ENCODE measurements at places on chromosomes 1 and 21. TPM values are rescaled to one million over a fixed set of nuclear protein-coding genes. Genes with fewer than 3 reads are reported as not detected.

Gene SYT14
- 9.1 TPM for total RNA-seq

Gene KPRP
- total RNA-seq: not detected

Gene SMIM1
- 0.78 TPM for total RNA-seq

Gene FCGR1A
- 0.20 TPM for total RNA-seq

Gene RNU1-4
- total RNA-seq: under 0.01 TPM

All from smooth muscle cell of the pulmonary artery (primary cell).